ENCODE measurements at places on chromosomes 11 and 22.
A peak's percentile ranks its signal among the peaks of the same experiment; 100 is the strongest.

DNA sequence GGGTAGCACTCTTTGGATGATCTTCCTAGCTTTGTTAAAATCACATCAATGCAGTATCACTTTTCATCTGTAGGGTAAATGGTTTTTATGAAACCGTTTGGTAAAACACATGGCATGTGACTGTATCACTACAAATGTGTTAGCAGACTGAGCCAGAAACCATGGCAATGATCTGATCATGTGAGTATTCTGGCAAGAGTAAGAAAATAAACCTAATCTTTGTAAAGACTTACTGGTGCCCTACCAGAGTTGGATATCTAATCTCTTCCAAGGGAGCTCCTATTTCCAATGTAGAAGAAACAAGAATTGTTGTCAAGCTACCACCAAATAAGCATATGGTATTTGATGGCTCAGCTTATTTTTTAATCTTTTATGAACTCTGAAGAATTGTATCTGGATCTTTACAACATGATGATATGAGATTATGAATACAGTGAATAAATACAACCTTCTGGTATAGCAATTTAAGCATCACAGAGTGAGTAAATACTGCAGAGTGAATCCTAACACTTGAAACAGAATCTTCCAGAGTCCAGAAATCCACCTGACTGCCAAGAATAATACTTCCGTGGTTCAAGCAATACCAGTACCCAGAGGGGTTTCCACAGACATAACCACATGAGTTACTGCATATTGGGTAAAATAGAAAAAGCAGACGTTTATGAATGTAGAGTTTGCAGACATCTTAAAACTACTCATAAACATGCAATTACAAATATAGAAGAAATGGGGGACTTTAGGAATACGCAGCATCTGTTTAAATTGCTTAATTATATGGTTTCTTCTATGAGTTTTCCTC lies 238.8 kb downstream of the TTC28 start:
- no peak for DNase-seq

DNA sequence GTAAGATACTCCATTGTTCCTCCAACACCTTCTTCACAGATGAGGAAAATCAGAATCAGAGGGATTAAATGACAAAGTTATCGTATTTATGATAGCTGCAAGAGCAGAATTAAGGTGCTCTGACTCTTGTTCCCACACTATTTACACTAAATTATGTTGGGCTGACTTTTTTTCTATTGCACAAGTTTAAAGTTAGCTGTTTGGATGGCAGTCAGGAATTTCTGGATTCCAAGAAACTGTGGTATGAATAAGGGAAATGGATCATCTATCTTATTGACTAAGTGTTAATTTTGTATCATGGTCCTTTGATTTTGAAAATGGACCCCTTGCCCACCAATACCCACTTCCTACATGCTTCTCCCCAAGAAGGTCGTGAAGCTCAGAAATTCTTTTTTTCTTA lies 19.9 kb upstream of the APOA1 start:
- no peak for DNase-seq

GRCh38 chr11:117456027-117456720 lies 128.5 kb downstream of the CEP164 start:
- no peak for DNase-seq

DNA sequence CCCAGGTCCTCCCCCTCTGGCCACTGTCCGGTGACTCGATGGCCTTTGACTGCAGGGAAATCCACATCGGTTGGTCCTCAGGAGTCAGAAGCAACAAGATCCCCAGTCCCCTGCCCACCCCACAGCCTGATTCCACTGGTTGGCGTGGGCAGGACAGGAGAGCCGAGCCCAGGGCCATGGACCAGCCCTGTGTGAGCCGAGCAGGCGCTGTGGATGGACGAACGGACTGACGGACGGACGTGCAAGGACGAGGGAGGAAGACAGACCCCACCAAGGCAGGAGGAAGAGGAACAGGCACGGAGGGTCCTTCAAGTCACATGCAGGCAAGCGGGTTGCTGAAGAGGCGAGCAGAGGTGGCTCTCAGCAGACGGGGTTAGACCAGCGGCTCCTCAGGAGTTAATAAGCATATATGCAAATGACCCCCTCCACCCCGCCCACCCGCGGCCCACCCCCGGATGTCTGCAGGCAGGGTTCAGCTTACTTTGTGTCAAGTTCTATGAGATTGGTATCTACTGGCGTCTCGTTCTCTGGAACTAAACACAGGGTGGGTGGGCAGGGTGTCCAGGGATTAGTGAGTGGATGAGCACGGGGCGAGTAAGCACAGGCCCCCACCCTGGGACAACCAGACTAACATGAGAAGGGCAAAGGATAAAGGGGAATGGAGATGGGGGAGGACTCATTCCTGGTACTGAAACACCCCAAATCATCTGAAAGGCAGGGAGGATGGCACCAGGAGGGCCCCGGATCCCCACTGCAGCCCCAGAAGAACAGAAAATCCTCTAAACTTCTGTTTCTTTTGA lies 26.8 kb downstream of the TPBGL start:
- DNase-seq: no peak

DNA sequence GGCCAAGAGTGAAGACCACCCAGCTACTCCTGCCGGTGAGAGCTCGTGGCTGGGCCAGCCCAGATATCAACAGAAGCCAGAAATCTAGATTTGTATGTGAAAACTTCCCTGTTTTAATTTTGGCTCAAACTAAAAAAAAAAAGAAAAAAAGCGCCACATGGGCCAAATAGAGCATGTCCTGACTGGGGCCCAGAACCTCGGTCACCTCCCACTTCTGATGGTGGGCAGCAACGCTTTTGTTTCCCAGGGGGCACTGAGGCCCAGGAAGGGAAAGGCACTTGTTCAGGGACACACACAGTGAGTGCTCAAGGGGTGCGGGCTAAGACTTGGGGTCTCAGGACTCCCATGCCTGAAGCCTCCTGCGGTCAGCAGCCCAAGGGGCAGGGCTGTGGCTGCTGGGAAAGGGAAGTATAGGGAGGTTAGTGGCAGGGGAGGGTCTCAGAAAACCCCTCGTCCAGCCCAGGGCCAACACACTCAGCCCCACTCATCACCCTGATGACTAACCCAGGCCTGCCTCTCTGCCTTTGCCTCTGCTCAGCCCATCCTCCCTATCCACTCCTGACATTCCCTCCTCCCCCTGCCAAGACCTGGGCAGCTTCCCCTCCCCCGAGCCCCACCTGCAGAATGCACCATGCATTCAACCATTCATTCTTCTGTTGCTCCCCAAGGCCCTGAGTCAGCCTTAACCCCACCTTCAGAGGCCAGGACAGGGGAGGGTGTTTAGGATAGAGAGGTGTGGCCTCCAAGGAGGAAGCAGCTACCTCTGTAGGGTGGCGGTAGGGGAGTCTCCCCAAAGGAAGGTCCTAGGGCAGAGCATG lies 30.0 kb upstream of the TCF20 start:
- DNase-seq: peak; percentile 71

DNA sequence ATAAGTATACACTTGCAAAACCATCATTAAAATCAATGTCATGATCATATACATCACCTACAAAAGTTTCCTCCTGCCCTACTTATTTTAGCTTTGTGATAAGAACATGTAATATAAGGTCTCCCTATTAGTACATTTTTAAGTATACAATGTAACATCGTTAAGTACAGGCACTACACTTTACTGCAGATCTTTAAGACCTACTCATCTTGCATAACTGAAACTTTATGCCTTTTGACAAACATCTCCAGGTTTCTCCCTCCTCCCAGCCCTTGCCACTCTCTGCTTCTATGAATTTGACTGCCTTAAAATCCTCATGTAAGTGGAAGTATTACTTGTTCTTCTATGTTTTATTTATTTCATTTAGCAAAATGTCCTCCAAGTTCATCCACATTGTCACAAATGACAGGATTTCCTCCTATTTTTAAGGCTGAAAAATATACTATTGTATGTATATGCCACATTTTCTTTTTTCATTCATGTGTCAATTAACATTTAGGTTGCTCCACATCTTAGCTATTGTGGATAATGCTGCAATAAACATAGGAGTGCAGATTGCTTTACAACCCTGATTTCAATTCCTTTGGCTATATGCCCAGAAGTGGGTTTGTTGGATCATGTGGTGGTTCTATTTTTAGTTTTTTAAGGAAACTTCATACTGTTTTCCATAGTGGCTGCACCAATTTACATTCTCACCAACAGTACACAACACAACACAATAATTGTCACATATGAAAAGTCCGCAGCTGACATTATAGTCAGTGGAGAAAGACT lies 471.1 kb upstream of the ANO3 start:
- DNase-seq: no peak

DNA sequence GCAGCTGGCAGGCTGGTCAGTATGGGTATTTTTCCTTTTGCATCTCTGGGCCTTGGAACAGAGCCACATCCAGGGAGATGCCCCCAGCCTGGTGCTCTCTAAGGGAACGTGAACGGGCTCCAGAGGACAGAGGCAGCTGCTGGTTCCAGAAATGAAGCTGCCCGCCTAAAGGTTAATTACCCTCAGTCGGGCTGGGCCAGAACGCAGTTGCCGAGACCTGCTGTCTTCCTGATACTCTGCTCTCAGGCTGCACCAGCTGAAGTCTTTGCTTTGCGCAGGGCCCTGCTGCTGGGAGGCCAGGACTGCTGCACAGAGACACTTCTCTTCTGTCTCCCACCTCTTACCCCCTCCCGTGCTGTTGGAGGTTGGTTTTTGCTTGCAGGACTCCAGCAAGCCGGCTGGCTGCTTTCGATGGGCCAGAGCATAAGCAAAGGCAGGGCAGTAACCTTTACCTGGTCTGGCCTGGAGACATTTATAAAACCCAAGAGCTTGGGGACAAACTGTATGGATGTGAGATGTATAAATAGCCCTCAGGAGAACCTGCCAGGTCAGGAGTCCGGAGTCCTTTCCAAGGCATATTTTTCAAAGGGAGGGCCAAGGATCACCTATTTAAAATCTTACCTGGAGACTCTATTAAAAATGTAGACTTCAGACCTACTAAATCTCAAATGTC lies 197.1 kb downstream of the GRIK4 start:
- DNase-seq: no peak

- no peak for DNase-seq
Observed at GRCh38 chr11:88619071-88619425, 281.5 kb upstream of the CTSC start.

- no peak for DNase-seq
Observed at GRCh38 chr11:112310419-112310818, 49.8 kb upstream of the PLET1 start.

- DNase-seq: no peak
Observed at GRCh38 chr11:86418917-86419316, 44.2 kb downstream of the CCDC81 start.

- no peak for DNase-seq
Observed at GRCh38 chr11:9787981-9788521, 124.2 kb downstream of the SWAP70 start.

GRCh38 chr11:2555336-2555735 lies 110.5 kb downstream of the KCNQ1 start:
- no peak for DNase-seq

GRCh38 chr11:77819921-77820564 lies 479 bp downstream of the RSF1 start:
- DNase-seq: peak; percentile 36

DNA sequence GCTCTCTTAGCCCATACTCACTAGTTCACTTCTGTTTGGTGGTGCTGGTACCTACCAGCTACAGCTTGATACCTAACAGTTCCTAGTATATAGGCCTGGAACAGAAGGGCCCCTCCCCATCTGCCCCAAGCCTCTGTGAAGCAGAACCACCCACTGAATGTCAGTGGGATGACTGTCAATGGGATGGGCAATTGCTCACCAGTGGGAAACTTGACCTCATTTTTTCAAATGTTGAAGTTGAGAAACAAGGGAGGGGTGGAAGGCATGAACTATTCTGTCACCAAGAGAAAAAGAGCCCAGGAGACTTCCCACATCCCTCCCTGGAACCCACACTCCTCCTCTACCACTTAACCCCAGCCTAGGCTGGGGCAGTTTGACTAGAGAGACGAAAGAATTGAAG lies at the start of gene NLRP10:
TSS of gene NLRP10 (minus strand) at position 62 of the 400 bp plus-strand sequence. CDS start 1,952 bp downstream, outside the sequence.
- DNase-seq: no peak

- DNase-seq: peak; percentile 3
Observed at GRCh38 chr11:118886681-118887111, 3.0 kb downstream of the CXCR5 start.

DNA sequence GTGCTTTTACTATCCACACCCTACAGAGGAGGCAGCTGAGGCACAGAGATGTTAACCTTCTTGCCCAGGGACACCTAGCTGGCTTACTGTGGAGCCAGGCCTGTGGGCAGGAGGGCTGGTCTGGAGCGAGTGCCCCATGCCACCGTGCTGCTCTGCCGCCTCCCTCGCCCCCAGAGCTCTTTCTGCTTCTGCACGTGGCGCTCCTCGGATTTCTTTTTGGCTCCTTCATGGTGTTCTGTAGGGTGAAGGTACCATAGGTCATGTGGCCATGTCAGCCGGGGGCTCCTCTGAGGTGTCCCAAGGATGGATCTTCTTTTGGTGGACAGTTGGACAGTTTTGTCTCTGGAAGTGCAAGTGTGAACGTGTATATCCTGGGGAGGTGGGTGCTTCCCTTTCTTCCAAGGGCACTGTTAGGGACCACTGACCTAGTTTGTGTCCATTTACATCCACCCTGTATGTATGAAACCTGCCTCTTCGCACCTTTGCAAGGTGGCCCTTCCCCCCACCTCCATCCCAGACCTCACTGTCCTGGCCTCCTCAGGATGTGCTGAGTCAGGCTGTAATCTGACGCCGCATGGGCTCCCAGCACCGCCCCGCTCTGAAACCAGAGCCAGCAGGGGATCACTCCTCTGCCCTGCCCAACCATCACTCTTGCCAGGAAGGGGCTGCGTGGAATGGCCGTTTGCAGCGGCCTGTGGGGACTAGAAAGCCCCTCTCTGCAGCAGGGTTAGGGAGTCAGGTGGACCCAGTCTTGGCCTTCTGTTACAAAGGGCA lies 31.7 kb downstream of the POLR3H start:
- DNase-seq: no peak

DNA sequence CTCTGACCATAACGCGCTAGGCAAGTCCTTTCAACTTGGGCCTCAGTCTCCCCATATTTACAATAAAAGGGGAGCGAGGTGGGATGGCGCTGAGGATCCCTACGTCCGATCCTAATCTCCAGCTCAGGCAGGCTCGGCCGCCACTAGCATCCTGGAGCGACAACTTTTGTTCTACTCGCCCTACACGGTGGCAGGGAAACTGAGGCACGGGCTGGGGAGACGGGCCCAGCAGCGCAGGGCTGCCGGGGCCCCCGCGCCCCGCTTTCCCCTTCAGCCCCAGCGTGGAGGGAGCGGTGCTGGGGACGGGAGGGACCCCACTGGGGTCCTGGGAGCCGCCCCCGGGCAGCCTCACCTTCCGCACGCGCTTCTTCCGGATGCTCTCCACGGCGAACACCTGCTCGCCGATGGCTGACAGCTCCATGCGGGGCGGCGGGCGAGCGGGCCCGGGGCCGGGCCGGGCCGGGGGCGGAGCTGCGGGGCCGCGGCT lies 413 bp downstream of the CBX7 start:
- no peak for DNase-seq

- no peak for DNase-seq
Observed at GRCh38 chr11:36129955-36130354, 159.3 kb downstream of the COMMD9 start.

DNA sequence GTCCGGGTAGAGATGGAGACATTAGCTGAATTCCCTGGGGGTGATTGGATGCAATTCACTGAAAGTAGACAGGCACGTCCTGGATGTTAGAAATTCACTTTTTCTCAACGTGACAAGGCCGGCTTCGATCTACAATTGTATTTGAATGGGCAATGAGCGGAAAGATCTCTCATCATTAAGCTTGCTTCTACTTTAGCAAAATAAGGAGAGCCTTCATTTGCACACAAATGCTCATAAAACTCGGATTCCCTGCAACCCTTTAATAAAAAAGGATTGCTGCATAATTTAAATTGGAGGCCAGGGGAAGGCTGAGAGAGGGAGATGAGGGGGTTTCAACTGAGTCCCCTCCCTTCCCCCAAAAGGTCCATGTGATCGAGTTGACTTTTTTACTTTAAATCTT lies 10.6 kb upstream of the PAX6 start:
- no peak for DNase-seq

- DNase-seq: no peak
Observed at GRCh38 chr22:49967706-49968208, 7.2 kb downstream of the PIM3 start.

Measured in CD4-positive, alpha-beta T cell treated with Interleukin-6 for 4 hours (primary cell).